Body of pancreas (tissue), 4 donors: ENCODE measurements at places on chromosomes 13 and 19.

DNA sequence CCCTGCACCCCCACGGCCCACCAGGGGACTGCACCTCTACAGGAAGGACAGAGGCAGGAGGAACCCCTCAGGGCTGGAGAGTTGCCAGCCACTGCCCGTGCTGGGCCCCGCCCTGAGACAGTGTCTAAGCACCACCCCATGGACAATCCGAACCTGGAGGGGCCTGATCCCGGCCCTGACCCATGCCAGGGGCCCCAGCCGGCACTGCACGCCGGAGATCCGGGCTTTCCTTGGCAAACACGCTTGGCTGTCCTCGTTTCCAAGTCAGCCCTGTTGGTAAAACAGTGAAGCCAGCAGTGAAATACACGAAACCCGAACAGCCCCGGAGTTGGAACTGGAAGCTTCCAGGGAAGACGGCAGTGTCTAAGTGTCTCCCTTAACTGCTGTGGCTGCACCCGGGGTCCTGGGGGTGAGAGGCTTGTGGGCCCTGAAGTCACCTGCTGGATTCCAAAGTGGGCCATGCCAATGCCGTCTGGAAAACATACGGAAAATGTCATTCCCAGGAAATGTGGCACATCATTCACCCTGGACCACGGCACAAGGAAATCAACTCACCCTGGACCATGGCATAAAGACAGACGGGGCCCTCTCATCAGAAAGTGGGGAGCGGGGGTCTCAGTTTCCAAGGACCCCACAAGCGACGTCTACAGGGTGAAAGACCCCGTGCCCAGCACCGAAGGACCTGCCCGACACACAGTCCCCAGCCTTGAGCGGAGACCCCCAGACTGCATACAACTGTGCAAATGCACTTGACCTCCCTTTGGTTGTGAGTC is 30.9 kb downstream of the RASA3 start:
- no peak for DNase-seq
- H3K27ac ChIP-seq, result peak overlapping the region; percentile 73
- no peaks in the 10 kb centered on the region for H3K27me3 ChIP-seq

GRCh38 chr19:51627491-51628138 is 2.6 kb downstream of the SIGLEC5 start:
- H3K36me3 ChIP-seq, result no peaks in the 10 kb centered on the region
- H3K27me3 ChIP-seq, result no peaks in the 10 kb centered on the region
- no peak overlapping the region for H3K4me3 ChIP-seq
- H3K4me1 ChIP-seq, result no peaks in the 10 kb centered on the region

DNA sequence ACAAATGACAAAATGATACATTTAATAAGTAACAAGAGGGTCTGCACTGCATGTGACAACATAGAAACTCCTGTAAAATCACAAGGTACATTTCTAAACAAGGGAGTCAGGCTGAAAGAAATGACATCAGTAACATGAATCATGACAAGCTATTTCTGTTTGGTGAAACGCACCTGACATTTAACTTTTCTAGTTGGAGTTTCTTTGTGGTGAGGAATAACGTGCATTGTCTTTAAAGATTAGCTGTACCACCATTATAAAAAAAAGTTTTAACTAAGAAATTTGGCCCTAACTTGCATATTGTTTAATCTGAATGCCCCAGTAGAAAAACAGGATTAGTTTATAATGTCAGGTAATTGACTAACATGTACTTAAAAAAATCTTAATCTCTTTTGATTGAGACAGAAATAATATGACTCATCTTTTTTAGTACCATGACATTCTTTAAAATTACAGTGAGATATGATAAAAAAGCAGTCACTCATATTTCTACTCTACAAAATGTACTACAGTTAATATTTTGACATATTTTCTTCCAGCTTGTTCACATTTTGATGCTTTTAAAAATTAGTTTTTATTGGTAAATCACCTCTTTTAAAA is 418.2 kb downstream of the KLF12 start:
- H3K36me3 ChIP-seq, result no peaks in the 10 kb centered on the region
- H3K4me1 ChIP-seq, result peaks cover 16% of the 10 kb centered on the region
- no peak overlapping the region for H3K27ac ChIP-seq
- no peak for DNase-seq

GRCh38 chr19:42099336-42099925 is 23.5 kb downstream of the ZNF574 start:
- no peak overlapping the region for H3K4me3 ChIP-seq
- peaks cover 44% of the 10 kb centered on the region for H3K4me1 ChIP-seq
- H3K36me3 ChIP-seq, result no peaks in the 10 kb centered on the region
- H3K27me3 ChIP-seq, result no peaks in the 10 kb centered on the region
- H3K27ac ChIP-seq, result peak overlapping the region; percentile 84

GRCh38 chr19:54574527-54575056 is 1.0 kb downstream of the LILRA2 start:
- DNase-seq, result no peak
- H3K27me3 ChIP-seq, result no peaks in the 10 kb centered on the region
- no peak overlapping the region for H3K27ac ChIP-seq
- H3K4me1 ChIP-seq, result no peaks in the 10 kb centered on the region

- H3K36me3 ChIP-seq, result no peaks in the 10 kb centered on the region
- H3K27me3 ChIP-seq, result no peaks in the 10 kb centered on the region
- no peak overlapping the region for H3K4me3 ChIP-seq
- DNase-seq, result no peak
- H3K27ac ChIP-seq, result peak overlapping the region; percentile 65
- peaks cover 28% of the 10 kb centered on the region for H3K4me1 ChIP-seq
Observed at GRCh38 chr13:33743438-33744368, 74.2 kb upstream of the RFC3 start.

DNA sequence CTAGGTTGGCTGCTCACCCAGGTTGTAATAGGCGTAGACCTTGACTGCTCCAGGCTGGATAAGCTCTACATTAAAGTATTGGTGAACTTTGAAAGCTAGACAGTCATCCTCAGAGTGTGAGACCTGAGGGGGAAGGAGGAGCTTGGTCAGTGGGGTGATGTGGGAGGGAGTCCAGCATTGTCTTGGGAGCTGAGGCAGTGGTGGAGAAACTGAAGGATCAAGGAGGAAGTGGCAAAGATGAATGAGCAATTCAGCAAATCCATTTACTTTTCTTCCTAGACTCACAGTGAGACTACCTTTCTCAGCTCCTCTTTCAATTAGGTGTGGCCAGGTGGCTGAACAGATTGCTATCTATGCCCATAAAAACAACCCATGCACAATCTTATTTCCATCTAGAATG is 10.2 kb upstream of the TNFSF14 start:
- no peaks in the 10 kb centered on the region for H3K36me3 ChIP-seq
- no peak overlapping the region for H3K27ac ChIP-seq
- DNase-seq, result no peak
- no peak overlapping the region for H3K4me3 ChIP-seq
- no peaks in the 10 kb centered on the region for H3K4me1 ChIP-seq

- H3K36me3 ChIP-seq, result no peaks in the 10 kb centered on the region
- DNase-seq, result no peak
- no peaks in the 10 kb centered on the region for H3K4me1 ChIP-seq
- no peak overlapping the region for H3K4me3 ChIP-seq
- H3K27me3 ChIP-seq, result no peaks in the 10 kb centered on the region
- H3K27ac ChIP-seq, result no peak overlapping the region
Observed at GRCh38 chr13:97017322-97017721, 23.0 kb upstream of the OXGR1 start.

DNA sequence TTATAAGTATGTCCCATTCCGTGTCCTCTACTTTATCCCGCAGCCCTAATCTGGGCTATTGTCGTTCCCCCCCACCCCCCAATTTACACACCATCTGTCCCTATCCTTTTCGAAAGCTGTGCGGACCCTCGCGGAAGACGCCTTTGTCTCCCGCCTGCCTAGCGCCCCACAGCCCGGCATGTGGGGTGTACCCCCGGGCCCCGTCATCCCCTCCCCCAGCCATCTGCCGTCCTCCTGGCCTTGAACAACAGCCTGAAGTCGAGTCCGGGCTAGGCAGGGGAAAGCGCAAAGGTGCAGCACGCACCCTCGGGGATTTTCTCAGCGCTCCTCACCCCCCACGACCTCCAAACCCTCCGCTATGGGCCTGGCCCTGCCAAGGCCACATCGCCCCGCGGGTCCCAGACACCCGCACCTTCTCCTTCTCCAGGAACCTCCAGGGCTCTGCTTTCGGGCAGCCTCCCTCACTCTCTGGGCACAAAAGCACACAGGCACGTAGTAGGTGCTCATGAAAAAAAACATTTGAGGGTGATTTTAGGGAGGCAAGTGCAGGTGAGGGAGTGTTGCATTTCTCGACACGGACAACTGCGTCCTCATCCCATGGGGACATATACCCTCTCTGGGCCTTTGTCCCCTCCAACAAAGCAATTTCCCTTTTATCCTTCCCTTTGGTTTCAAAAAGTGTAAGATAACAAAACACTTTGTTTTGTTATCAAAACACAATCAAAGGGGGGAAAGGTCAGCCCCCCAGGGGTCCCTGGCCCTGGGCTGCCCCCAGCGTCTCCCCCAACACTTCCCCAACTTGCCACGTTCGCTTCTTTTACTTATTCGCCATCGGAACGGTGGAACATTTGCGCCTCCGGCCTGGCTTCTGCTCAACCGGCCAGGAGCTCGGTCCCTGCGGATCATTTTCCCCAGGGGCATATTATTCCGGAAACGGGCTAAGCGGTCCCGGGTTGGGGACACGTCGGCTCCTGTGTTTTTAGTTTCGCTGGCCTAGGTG is 16.4 kb downstream of the CCDC124 start:
- DNase-seq, result no peak
- H3K36me3 ChIP-seq, result no peaks in the 10 kb centered on the region
- H3K27me3 ChIP-seq, result no peaks in the 10 kb centered on the region
- no peak overlapping the region for H3K27ac ChIP-seq
- H3K4me1 ChIP-seq, result peaks cover 50% of the 10 kb centered on the region

DNA sequence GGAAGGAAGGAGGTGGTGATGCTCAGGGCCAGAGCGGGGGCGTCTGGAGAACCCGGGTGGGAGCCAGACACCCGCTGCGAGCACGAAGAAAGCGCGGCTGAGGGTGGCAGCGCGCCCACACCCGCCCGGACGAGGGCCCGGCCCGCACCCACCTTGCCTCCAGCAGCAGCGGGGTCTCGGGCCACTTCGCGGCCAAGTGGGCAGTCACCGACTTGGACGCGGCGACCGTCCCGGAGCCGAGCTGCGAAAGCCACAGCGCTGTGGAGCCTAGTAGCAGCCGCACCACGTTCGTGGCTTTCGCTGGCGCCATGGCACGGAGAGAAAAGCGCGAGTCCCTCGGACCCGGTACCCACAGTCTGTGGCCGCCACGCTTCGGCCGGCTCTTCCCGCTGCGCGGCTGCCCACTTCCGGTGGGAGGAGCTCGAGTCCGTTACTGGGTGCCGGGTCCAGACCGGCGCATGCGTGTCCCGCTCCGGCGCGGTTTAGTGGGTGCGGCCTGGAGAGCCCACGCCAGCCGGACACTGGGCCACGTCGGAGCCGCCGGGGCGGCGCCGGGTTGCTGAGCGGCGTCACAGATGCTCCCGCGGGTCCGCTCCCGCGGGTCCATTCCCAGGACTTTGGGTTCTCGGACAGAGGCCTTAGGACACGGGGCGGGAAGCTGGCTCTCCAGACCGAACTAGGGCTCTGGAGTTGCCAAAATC is at the start of gene UGGT2:
Gene UGGT2, minus strand, starts transcription at position 399 of the 701 bp plus-strand sequence. Its CDS starts 89 bp downstream, at position 310.
- H3K4me1 ChIP-seq, result peaks cover 6% of the 10 kb centered on the region
- no peaks in the 10 kb centered on the region for H3K27me3 ChIP-seq

DNA sequence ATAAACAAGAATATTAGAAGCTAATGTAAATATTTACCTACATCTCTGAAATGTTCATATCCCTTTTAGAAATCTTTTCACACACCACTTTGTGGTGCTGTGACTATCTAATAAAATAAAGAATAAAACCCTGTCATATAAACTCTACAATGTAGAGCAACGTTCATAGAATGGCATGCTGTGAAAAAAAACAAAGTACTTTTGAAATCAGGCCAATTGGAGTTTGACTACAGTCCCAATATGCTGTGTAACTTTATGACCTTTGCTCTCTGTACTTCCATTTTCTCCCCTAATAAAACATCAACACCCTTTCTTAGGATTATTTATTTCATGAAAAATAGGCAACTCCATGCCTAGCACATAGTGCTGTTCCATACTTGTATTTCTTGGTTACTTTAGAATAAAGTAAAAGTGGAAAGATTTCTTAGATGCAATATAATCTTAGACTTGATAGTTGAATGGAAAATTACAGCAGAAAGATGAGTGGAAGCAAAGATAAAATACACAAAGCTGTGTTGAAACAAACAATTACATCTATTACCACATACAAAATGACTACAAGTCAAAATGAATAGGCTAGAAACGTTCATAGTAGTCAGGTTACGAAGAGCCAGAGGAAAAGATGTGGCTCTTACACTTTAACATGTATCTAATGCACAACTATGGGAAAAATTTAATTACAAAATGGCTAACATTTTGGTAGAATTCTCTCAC is 613.2 kb upstream of the SLITRK5 start:
- no peak for DNase-seq
- H3K4me1 ChIP-seq, result no peaks in the 10 kb centered on the region
- H3K27ac ChIP-seq, result no peak overlapping the region
- H3K27me3 ChIP-seq, result no peaks in the 10 kb centered on the region

DNA sequence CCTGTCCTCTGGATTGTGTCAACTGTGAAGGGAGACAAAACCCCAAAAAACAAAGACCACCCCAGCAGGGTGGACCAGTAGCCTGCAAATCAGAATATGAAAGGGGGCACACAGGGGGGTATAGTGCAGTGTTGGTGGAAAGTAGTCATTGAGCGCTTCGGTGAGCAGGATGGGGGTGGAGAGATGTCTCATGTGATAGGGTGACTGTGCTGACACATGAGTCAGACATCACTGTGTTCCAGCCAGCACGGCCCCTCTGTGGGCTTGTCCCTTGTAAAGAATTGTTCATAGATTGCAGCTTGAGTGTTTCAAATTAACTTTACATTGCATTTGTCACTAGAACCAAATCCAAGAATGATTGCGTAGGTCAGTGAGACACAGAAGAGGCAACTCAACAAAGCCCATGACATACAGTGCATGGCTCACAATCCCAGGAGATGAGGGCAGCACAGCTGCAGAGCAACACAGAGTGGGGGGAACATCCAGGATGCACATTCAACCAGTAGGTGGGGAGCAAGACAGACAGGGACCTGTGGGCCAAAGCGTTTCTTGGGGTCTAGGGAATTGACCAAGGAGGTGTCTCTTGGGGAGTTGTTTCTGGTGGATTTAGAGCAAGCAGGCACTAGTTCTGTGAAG is 7.5 kb downstream of the ZNF440 start:
- no peak overlapping the region for H3K27ac ChIP-seq
- no peak overlapping the region for H3K4me3 ChIP-seq
- DNase-seq, result no peak
- no peaks in the 10 kb centered on the region for H3K4me1 ChIP-seq
- H3K36me3 ChIP-seq, result no peaks in the 10 kb centered on the region

- no peaks in the 10 kb centered on the region for H3K36me3 ChIP-seq
- H3K4me3 ChIP-seq, result no peak overlapping the region
- H3K27me3 ChIP-seq, result no peaks in the 10 kb centered on the region
- no peak overlapping the region for H3K27ac ChIP-seq
Observed at GRCh38 chr19:51598159-51598915, 27.3 kb downstream of the ZNF175 start.

DNA sequence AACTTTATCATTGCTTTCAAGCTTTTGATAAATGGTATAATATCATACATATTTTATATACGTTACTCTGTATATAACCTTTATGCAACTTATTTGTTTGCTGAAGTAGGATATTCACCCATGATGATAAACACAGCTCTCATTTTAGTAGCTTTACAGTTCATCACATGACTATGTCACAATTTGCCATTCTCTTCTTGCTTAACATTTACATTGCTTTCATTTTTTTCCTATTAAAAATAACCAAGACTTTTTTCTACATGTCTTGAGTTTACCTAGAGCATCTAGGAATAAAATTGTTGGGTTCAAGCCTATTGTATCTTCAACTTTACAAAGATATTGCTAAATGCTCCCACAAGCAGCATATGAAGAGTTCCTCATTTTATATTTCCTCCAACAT is 54.0 kb downstream of the KCNRG start:
- no peaks in the 10 kb centered on the region for H3K27me3 ChIP-seq
- H3K27ac ChIP-seq, result no peak overlapping the region
- peaks cover 3% of the 10 kb centered on the region for H3K4me1 ChIP-seq
- DNase-seq, result no peak
- no peaks in the 10 kb centered on the region for H3K36me3 ChIP-seq
- no peak overlapping the region for H3K4me3 ChIP-seq
